ENCODE measurements at places on chromosomes 5 and 9.

DNA sequence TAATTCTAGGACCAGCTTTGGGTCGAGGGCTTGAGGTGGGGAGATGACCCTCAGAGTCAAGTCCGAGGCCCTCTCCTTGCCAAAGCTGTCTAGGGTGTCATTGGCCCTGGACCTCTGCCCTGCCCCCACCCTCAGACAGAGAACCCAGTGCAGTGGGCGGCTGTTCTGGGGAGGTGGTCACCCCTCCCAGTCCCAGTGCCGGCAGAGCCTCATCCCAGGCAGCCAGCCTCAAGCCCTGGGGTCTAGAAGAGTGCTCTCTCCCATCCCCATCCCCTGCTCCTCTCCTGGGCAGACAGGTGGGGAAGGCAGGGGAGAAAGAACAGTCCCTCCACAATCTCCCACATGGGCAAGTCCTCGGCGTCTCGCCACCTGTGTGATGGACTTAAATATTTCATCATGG lies 7.0 kb downstream of the NTNG2 start:
- DNase-seq, result no peak

DNA sequence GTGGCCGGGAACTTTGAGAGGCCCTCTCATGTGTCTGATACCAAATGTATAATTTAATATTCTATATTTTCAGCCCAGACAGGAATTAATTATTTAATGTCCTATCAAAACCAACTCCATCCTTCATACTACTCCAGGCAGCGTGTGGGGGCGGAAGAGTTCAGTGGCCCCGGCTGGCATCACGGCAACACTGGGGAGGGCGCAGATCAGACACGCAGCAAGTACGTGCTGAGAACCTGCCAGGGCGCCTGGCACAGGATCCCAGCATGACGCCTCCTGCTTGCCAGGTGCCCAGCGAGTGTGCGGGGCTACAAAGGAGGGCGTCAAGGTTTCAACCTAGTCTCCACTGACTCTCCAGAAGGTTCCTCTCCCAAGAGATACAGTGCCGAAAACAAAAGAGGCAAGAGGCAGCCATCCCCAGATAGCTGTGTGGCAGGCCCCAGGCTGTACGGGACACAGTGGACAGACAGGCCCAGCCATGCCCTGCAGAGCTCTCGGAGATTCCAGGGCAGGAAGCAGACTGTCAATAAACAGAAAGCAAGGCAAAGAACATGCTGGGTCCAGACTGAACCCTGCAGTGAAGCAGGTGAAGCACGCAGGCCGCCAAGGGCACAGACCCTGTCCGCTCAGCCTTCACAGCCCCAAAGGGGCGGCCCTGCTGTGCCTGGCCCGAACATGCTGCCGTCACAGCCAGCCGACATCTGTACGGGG lies 110.3 kb downstream of the VAV2 start:
- DNase-seq, result no peak

GRCh38 chr5:85843535-85843934 lies 774.2 kb upstream of the COX7C start:
- no peak for DNase-seq

GRCh38 chr9:7315746-7316145 lies 483.8 kb downstream of the DMAC1 start:
- no peak for DNase-seq
